Neuronal stem cell (in vitro differentiated cells): ENCODE measurements at places on chromosomes 1 and 21.

DNA sequence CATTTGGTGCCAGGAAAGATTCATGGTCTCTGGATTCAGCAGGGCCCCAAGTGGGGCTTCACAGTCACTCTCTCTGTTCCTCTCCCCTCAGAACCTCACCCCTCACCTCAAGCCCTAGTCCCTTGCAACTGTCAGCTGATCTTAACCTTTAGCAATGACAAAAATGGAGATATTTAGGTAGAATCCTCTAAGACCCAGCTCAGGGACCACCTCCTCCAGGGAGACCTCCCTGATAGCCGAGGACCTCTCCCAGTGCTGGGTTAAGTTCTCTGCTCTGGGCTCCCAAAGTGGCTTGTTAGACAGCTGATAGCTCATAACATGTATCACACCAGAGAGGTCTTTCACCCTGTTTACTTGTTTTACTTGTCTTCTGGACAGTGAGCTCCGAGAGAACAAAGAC, 257.6 kb upstream of the KIAA0040 start:
- no peak for DNase-seq

GRCh38 chr1:220330265-220330664, 58.0 kb upstream of the RAB3GAP2 start:
- no peak for DNase-seq

DNA sequence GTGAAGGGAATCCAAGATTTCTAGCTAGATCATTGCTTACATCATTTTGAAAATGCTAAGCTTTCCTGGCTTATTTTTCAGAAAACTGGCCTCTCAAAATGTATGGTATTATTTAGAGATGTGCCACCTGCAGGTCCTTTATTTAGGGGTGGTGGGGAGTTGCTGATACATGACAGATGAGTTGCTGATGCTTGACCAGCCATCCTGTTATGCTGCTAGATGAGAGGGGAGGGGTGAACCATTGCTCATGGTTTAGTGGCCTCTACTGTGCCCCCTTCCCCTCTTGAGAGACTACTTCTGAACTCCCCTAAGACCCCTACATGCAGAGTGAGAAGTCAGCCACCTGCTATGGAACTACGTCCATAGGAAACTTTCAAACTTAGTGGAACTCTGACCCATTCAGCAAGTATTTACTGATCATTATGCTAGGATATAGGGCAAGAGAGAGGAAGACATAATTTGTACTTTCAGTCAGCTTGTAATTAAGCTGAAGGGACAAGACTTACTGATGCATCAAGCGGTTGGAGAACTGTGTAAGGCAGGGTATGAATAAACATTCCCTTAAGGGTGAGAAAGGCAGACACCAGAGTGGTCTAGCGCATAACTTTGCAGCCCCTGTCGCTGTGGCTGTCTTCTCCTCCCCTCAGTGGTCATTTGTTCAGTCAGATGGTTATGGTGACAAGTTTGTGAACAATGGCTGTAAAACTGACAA, 34.6 kb downstream of the SLAMF6 start:
- no peak for DNase-seq

DNA sequence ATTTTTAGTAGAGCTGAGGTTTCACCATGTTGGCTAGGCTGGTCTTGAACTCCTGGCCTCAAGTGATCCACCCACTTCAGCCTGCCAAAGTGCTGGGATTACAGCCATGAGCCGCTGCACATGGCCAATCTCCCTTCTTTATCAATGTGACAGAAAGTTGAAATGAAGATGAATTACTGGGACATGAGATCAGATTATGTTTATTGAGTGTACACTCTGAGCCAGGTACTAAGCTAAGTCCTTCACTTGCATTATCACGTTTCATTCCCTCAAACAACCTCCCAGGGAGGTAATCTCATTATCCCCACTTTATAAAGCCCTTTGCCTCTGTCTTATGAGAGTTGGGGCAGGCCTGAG, 6.3 kb upstream of the CHI3L2 start:
- DNase-seq: no peak

DNA sequence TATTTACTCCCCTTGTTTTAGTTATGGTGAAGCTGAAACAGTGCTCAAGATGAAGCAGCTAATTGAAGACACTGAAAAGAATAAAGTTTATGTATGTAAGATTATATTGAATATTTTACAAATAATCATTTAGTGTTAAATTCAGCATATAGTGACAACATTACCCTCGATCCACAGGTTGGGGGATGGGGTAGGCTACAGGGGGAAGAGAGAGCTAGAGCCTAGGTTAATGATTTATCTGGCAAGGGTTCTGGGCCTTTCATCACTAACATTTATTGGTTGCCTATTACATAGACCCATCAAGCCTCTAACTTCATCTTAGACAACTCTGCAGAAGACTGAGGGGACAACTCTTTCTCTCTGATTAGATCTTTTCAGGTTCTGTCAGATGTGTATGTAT, 21.3 kb downstream of the ZCCHC17 start:
- DNase-seq: no peak

- DNase-seq: no peak
These were observed 29.4 kb upstream of the RAB3GAP2 start for GRCh38 chr1:220301630-220302029.

DNA sequence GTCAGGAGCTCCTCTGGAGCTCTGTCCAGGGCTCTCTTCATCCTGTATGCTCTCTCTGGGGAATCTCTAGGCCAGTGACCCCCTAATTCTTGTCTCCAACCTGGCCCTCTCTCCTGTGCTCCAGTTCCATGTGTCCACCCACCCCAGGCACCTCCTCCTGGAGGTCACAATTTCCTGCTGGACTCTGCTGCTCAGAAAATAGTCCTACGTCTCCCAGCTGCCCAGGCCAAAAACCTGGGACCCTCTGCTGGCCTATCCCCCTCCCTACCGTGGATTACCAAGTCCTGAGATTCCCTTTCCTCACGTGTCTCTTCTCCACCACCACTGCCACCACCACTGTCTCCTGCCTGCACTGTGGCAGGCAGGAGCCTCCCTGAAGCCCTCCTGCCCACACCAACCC, 11.7 kb downstream of the NES start:
- DNase-seq: no peak

DNA sequence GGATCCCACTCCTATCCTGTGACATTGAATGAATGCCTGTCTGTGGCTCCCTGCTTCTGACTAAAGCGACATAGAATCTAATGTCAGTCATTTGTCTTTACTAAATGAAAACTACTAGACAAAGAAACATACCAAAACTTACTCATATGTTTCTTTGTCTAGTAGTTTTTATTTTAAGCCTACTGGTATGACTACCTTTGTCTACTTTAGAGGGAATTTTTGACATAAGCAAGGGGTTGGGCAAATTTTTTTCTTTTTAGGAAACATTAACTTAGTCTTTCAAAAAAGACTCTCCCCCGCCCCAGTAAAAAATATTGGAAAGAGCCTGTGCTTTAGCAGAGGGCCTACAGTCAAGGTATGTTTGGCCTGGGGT, 4.9 kb downstream of the NEK7 start:
- DNase-seq: no peak

DNA sequence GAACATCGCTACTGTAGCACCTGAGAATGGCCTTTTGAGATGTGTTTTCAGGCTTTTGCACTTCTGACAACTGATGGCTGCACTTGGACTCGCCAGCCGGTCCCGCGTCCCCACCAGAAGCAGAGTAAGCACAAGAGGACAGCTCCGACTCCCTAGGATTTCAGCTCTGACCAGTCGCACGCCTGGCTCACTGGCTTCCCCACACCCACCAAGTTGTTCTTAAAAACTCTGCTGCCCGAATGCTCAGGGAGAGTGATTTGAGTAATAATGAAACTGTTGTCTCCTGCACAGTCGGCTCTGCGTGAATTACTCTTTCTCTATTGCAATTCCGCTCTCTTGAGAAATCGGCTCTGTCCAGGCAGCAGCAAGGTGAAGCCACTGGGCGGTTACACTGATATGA, 40.2 kb upstream of the NLRP3 start:
- DNase-seq: no peak

DNA sequence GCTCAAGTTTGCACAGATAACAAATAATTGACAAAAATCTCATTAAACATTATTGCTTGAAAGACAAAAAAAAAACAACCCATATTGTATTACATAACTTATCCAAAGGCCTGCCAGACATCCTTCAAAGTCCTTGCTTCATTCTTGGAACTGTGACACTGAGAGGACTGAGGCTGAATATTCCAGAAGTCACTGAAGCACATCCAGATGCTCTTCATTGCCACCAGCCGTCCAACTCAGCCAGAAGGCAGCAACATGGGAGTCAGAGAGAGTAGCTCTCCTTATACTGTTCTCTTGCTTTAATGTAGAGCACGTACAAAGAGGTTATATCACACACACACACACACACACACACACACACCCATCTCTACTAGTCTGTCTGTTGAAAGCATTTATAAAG, 755.0 kb downstream of the LTN1 start:
- no peak for DNase-seq
